ENCODE measurements at places on chromosomes 2 and 18.

- DNase-seq = no peak
These were observed 6.9 kb downstream of the INHA start for GRCh38 chr2:219578811-219579613.

GRCh38 chr2:10378189-10378588 is 69.9 kb downstream of the ODC1 start:
- no peak for DNase-seq

- DNase-seq = no peak
These were observed 163.0 kb upstream of the NOSTRIN start for GRCh38 chr2:168639441-168639898.

DNA sequence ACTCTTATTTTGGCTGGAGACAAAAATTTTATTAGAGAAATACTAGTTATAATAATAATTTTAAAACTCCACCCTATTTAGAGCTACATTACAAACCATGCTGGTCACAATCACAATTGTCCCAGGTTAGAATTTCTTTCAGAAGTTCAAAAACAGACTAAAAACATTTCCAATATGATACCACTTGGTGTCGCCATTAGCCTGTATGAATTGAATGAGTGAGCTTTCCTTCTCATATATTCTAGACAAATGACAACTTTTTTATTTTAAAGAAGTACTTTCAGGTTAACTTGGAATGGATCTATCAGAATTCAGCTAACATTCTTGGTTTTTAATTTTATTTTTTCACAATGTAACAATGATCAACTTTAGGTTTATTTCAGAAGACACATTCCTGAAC is 48.0 kb downstream of the SERPINB8 start:
- DNase-seq = peak; percentile 32

DNA sequence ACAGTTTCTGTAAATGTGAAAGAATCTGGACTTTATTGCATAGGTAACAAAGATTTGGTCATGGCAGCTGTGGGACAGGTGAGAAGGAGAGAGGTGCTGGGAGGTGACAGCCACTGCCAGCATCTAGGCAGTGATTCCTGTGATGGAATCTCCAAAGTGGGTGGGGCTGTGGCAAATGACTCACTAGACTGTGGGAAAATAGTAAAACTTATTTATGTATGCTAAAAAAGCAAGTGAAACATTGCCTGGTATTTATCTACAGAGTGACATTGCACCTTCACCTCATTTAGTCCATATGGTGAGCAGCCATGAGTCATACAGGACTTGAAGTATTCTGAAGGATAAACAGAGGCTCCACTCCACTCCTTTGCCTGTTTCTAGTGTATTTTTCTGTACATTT is 145.3 kb upstream of the MEX3C start:
- no peak for DNase-seq

DNA sequence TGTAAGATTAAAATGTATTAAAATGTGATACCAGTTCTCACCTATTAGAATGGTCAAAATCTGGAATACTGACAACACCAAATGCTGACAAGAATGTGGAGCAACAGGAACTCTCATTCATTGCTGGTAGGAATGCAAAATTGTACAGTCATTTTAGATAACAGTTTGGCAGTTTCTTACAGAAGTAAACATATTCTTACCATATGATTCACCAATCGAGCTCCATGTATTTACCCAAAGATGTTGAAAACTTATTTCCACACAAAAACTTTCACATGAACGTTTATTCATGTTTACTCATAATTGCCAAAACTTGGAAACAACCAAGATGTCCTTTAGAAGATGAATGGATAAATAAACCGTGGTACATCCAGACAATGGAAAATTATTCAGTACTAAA is 1193.5 kb upstream of the ACVR2A start:
- no peak for DNase-seq

- DNase-seq = no peak
These were observed 34.3 kb upstream of the TXNDC2 start for GRCh38 chr18:9851511-9851910.

GRCh38 chr2:149064365-149064841 is 25.9 kb downstream of the LYPD6B start:
- no peak for DNase-seq

DNA sequence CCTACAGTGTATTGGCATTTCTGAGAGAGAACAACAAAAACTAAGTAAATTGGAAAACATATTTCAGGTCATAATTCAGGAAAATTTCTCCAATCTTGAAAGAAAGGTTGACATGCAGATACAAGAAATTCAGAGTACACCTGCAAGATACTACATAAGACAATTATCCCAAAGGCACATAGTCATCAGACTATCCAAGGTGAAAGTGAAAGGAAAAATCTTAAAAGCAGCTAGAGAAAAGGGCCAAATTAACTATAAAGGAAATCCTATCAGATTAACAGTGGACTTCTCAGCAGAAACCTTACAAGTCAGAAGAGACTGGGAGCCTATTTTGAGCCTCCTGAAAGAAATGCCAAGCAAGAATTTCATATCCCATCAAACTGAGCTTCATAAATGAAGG is 449.0 kb upstream of the MMADHC start:
- DNase-seq = no peak

DNA sequence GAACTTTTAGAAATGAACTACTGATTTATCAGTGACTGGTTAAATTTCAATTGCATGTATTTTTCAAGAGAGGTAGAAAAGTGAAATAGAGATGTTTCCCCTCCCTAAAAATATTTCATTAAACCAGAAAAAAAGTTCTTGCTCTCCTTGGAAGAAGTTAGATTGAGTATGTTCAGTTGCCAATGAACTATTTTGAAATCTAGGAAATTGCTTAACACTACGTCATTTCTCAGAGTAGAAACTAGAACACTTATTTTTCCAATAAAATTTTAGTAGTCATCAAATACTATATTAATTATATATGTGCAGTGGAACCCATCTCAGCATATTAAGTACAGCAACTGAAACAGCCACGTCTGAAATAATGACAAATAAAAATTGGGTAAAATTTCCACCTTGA is 51.8 kb upstream of the STAT1 start:
- no peak for DNase-seq

GRCh38 chr18:58609536-58609993 is 19.3 kb downstream of the ALPK2 start:
- no peak for DNase-seq

- DNase-seq = no peak
These were observed 17.0 kb upstream of the CRYBA2 start for GRCh38 chr2:219010162-219010756.

GRCh38 chr2:48122166-48122565 is 215.9 kb upstream of the FBXO11 start:
- no peak for DNase-seq

GRCh38 chr2:43225093-43225787 is 1.2 kb downstream of the ZFP36L2 start:
- DNase-seq = no peak

GRCh38 chr2:30505500-30506180 is 58.6 kb downstream of the LCLAT1 start:
- DNase-seq = no peak

- no peak for DNase-seq
These were observed 10.5 kb upstream of the SAG start for GRCh38 chr2:233297076-233297475.

DNA sequence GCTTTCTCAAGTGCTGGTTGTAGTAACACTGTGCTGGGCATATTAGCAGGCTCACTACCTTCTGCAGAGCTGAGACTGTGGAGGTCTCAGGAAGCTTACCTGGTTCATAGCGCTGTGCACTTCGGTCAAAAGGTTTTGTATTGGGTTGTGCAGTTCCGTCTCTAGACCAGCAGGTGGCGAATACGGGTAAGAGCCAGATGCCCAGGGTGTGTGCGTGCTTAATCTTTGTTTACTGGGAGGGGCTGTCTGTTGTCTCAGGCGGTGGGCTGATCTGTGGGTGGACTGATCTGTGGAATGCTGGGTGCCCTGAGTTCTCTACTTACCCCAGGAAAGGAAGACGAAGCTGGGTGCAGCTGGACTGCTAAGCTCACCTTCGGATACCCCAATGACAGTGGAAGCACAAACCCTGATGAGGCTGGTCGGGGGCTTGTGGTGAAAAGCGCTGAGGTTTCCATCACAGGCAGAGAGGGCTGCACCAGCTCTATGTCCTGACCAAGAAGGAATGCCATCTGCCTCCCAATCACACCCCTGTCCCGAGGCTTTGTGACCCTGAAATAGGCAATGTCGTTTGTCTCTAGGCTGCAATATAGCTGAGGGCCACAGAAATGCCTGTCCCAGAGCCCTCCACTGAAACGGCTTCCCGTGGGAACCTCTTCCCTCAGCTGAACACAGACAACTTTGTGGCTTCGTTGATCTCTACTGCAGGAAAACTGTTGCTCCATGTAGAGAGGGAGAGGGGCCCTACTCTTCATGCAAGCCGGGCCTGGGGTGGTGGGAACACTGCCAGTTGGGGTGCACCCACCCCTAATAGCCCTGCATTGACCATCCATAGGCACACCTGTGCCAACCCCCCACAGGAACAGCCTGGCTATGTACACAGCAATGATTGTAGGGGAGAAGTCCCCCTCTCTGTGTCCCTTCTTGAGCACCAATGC is 45.9 kb upstream of the FAM117B start:
- DNase-seq = peak; percentile 56

GRCh38 chr2:113720167-113720566 is 36.3 kb downstream of the SLC35F5 start:
- DNase-seq = peak; percentile 26

- DNase-seq = no peak
These were observed 13.1 kb downstream of the PIEZO2 start for GRCh38 chr18:11136241-11136640.

DNA sequence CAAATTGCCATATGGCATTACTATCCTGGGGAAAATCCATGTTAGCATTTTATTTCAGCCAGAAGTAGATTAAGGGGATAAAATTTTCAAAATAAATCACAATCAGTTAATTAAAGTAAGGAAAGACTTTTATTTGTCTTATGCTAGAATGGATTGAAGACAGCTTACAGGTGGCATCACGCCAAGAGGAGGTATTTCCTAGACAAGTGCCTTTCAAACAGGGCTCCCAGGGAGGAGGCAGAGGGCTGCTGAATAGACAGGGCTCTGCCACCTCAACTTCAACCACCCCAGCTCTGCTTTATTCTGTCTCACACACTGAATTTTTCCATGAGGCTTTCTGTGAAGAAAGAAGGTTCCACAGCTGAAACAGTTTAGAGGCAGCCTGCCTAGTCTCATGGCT is 12.2 kb downstream of the CCDC68 start:
- no peak for DNase-seq

- no peak for DNase-seq
These were observed 20.7 kb downstream of the SLC4A3 start for GRCh38 chr2:219648176-219648575.

DNA sequence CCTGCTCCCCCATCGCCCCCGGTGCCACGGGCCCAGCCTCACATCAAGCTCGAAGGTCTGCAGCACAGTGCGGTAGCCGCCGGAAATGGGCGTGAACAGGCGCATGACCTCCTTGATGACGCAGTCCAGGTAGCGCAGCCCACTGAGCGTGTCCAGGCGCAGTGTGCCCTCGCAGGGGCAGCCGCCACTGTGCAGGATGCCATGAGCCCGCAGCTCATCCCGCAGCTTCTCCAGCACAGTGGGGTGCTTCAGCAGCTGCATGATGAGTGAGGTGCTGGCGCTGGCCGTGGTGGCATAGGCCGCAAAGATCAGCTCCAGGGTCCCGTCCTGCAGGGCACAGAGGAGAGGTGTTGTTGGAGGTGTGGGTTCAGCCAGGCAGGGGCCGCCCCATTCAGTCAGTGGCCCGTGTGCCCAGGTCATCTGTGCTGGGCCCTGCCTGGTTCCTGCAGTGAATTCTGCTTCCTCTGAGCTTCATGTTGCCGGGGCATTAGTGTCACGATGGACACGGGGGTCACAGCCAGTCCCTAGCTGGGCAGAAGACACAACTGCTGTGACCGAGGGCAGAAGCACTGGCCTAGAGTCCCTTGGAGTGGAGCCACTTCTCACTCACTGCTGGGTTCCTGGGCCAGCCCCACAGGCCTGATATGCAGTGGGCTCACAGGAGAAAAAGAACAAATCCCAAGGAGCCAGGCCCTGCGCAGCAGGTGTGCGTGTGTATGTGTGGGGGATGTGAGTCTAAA is 14.5 kb downstream of the CYP26B1 start:
- DNase-seq = no peak

DNA sequence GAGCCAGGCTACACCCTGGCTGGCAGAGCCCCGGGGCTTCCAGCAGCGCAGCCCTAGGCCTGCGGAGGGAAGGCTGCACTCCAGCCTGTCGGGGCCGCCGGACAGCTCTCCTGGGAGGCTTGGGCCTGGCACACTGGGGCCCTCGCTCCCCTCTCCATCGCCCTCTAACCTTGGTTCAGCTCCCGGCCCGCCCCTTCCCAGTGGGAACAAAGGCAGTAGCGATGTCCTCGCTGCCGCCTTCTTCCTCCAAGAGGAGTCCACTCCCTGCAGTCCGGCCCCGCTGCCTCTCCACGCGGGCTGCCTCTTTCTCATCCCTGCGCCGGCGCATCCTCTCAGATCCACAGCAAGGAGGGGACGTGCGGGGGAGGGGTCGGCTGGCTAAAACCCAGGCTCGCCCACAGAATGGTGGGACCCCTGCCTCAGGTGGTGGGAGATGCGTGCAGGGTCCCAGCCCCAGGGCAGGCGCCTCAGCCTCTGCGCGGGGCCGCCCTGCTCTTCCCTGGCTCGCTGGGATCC is 138.1 kb downstream of the TWIST2 start:
- no peak for DNase-seq

DNA sequence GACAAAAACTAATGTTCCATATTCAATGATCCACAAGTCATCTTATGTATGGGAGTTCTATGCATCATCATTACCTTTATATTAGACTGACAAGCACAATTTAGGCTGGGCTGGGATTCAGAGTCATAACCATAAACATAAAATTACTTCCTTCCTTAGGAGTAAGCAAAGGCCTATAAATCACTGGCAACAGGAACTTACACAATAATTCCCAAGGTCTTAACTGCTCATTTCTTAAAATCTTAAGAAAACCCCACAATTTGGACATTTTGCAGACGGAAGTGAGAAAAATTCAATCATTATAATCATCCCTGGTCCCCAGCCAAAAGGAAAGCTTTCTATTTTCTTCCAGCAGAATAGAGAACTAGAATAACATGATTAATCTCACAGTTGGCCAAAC is 232.3 kb downstream of the DYM start:
- DNase-seq = no peak

DNA sequence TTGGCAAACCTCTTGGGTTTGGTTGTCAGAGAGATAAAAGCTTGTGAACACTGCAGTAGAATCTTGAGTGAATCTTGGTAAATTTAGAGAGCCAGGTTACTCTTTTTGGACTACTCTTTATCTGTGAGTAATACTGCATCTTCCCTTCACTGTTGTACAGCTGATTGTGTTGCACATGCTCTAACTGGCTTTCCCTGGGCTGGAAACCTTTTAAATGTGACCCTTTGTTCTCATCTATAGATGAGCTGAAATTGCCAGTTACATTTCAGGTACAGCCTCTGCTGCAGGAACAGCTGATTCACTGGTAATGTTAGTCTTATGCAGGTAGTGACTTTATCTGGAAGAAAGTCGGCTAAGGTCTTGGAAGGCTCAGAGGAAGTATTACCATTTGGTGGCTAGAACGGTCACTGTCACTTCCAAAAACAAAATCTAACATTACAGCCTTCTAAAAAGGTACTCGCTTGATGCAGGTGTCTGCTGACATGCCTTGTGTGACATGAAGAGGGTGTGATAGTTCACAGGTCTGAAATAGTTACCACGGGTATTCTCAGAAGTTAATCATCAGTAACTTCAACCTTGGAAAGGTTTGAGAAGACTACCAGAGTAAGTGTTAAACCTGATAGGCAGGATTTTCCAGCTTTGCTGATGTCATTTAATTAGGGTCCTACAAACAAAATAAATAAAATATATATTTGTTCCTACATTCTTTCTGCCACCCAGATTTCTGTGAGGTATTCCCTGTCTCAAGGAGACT is 851.1 kb downstream of the SLC4A3 start:
- DNase-seq = no peak

- no peak for DNase-seq
These were observed 244.0 kb downstream of the PAX3 start for GRCh38 chr2:222054813-222055212.

GRCh38 chr2:208354964-208355381 is 51.6 kb upstream of the PTH2R start:
- DNase-seq = no peak

Measured in NCI-H1417 treated with DMSO at 0.1 percent for 48 hours (cell line).